ENCODE measurements at places on chromosomes 13 and 19. TPM values are rescaled to one million over a fixed set of nuclear protein-coding genes. Genes with fewer than 3 reads are reported as not detected.

The CLEC17A gene
- 121 TPM for total RNA-seq

The DACT3 gene
- 0.15 TPM for total RNA-seq

The MCF2L gene
- 7.7 TPM for total RNA-seq

The RNF113B gene
- total RNA-seq = not detected

DNA sequence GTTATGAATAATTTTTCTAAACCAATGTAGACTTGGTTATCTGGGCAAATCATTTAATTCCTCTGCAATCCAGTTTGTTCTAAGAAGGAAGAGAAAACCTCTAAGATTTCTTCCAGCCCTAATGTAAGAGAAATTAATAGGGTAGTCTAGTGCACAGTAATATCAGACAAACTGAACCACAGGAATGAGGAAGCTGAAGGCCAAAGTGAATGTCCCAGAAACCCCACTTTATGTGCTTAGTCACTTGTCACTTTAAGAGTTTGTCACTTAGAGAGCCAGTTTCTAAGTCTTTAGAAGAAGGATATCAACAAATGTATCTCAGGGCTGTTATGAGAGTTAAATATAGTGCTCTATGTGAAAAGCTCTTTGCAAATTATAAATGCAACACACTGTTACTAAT is 750.6 kb downstream of the DIAPH3 start:
- H3K36me3 ChIP-seq = no peaks in the 10 kb centered on the region
- H3K27me3 ChIP-seq = no peaks in the 10 kb centered on the region
- no peaks in the 10 kb centered on the region for H3K4me1 ChIP-seq

GRCh38 chr13:43356567-43356966 is 333.2 kb downstream of the DNAJC15 start:
- H3K27ac ChIP-seq = no peak overlapping the region
- H3K4me1 ChIP-seq = peaks cover 10% of the 10 kb centered on the region
- no peaks in the 10 kb centered on the region for H3K36me3 ChIP-seq

- no peaks in the 10 kb centered on the region for H3K36me3 ChIP-seq
- no peak for DNase-seq
- H3K4me1 ChIP-seq = no peaks in the 10 kb centered on the region
- H3K4me3 ChIP-seq = no peak overlapping the region
- H3K27ac ChIP-seq = no peak overlapping the region
These were observed 524.1 kb upstream of the SLITRK5 start for GRCh38 chr13:87147076-87147475.

- no peak for DNase-seq
- H3K4me1 ChIP-seq = no peaks in the 10 kb centered on the region
- no peaks in the 10 kb centered on the region for H3K36me3 ChIP-seq
- H3K27me3 ChIP-seq = no peaks in the 10 kb centered on the region
- H3K27ac ChIP-seq = no peak overlapping the region
These were observed 1249.4 kb upstream of the SLC10A2 start for GRCh38 chr13:104315606-104316005.

GRCh38 chr13:80679423-80679822 is 338.5 kb upstream of the SPRY2 start:
- no peak for DNase-seq
- H3K27ac ChIP-seq = no peak overlapping the region
- H3K27me3 ChIP-seq = no peaks in the 10 kb centered on the region
- no peak overlapping the region for H3K4me3 ChIP-seq
- H3K36me3 ChIP-seq = no peaks in the 10 kb centered on the region

GRCh38 chr13:47437406-47437805 is 540.6 kb upstream of the HTR2A start:
- H3K36me3 ChIP-seq = no peaks in the 10 kb centered on the region
- no peak overlapping the region for H3K4me3 ChIP-seq
- H3K27ac ChIP-seq = no peak overlapping the region
- DNase-seq = no peak

GRCh38 chr19:13241231-13242104 is 91.3 kb downstream of the IER2 start:
- H3K4me3 ChIP-seq = no peak overlapping the region
- H3K36me3 ChIP-seq = no peaks in the 10 kb centered on the region
- H3K27ac ChIP-seq = no peak overlapping the region
- peaks cover 6% of the 10 kb centered on the region for H3K4me1 ChIP-seq

DNA sequence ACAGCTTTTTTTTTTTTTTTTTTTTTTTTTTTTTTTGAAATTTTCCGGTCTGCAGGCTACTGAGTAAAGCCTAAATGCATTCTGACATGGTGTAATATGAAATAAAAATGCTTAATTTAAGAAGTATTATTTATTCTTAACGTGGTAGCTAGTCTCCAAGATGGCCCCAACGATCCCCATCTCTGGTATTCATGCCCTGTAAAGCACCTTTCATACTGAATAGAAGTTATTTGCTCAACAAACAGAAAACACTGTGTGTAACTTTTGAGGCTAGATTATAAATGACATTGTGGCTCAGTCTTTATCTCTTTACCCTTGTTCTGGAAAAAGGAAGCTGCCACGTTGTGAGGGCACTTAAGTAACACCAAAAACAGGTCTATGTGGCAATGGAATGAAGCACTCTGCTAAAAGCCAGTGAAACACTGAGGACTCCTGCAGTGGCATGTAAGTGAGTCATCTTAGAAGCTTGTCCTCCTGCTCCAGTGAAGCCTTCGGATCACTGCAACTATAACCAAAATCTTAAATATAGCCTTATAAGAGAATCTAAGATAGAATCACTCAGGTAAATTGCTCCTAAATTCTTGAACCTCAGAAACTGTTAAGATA is 128.7 kb downstream of the UGGT2 start:
- H3K36me3 ChIP-seq = no peaks in the 10 kb centered on the region
- DNase-seq = no peak
- H3K27me3 ChIP-seq = no peaks in the 10 kb centered on the region
- H3K4me1 ChIP-seq = no peaks in the 10 kb centered on the region

- no peaks in the 10 kb centered on the region for H3K36me3 ChIP-seq
- H3K4me3 ChIP-seq = no peak overlapping the region
- DNase-seq = no peak
- no peak overlapping the region for H3K27ac ChIP-seq
These were observed 242.6 kb downstream of the NDFIP2 start for GRCh38 chr13:79723519-79724024.
